ENCODE measurements at places on chromosomes 1 and 21.

DNA sequence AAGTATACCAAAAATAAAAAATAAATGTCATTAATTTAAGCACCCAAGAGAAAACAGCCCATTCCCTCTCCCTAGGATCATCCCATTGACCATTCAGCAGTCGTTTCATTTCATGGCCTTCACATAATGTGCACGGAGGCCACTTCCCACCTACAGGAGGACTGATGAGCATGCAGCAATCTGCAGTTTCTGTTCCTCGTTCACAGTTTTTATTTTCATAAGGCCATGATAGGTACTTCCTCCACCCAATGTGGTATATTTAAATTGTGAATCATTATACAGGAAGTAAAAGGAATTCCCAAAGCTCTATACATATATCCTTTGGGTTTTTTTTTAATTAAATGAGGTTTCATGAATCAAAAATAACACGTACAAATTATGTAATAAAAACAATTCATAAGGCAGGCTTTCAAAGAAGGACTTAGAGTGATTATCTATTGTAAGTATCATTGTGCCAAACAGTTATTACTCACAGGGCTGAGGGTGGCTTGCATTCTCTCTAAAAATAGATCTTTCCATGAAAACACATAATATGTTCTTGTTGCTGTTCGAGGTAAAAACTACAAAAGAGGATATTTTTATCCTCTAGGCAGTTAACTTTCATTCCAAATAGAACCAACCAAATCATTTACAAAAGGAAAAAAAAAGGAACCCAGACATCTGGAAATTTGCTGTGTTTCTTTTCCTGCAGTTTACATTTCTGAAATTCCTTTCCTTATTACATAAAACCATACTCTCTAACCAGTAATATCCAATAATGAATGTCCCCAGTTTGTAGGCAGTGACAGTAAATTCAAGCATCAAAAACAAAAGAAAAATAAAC, 27.5 kb upstream of the SLC44A3 start:
- DNase-seq: no peak

GRCh38 chr1:220750131-220750515, 2.0 kb downstream of the MTARC2 start:
- DNase-seq: no peak

- DNase-seq: no peak
These were observed 55.8 kb upstream of the RC3H1 start for GRCh38 chr1:174077749-174078490.

DNA sequence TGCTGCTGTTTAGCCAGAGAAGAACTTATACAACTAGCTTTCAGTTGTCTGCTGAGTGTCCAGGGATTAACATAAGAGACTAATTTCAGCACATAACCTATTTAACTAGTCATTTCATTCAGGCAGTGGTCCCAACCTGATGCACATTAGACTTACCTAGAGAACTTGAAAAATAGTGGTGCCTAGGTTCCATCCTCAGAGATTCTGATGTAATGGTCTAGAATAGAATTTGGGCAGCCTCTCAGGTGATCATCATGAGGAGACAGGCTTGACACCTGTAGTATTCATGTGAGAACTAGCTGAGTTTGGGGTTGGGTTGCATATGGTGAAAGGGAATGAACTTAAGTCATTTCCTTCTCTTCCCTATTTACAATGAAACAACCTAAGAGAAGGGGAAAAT, 24.8 kb downstream of the CNST start:
- DNase-seq: no peak

- DNase-seq: no peak
These were observed 43.7 kb downstream of the FMO3 start for GRCh38 chr1:171134204-171134923.

- DNase-seq: no peak
These were observed 268.1 kb downstream of the SEC16B start for GRCh38 chr1:177701654-177702353.

GRCh38 chr1:169308313-169309039, 59.1 kb downstream of the NME7 start:
- no peak for DNase-seq

- DNase-seq: no peak
These were observed 786.6 kb upstream of the RGS18 start for GRCh38 chr1:191371626-191372025.

GRCh38 chr1:157404614-157405013, 147.7 kb downstream of the FCRL5 start:
- DNase-seq: no peak

GRCh38 chr1:109498161-109498801, 4.4 kb downstream of the CYB561D1 start:
- no peak for DNase-seq

- no peak for DNase-seq
These were observed 10.0 kb downstream of the NCF2 start for GRCh38 chr1:183580281-183580682.

DNA sequence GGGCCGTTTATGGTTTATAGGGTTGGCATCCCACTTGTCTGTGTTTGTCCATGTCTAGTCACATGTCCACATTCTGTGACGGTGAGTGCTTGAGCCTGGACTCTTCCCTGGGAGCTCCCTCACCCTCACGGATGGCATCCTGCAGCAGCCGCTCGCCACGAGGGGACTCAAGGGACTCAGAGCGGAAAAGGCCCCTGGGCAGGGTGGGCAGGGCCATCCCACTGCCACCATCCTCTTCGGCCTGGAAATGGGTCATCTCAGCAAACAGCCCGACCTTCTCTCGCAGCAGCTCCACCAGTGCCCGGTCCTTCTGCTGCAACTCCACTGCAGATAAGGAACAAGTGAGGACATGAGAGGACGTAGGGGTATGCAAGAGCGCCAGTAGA, 11.1 kb downstream of the RXFP4 start:
- DNase-seq: no peak

- no peak for DNase-seq
These were observed 42.2 kb upstream of the LYST start for GRCh38 chr1:235908742-235909520.

DNA sequence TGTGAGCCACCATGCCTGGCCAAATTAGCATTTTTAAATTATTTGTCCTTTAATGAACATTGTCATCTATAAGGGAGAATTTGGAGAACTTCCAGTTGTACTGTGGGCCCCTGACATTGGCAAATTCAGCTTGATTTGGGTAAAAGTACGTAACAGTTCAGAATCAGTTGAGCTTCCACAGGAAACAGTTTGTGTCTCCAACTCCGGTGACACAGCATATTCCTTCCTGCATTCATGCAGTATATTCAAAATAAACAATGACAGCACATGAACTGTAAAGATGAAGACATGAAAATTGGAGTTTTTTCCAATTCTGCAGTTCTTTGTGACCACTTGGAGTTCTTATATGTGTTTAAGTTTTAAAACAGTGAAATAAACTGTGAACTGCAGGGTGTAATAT, 28.2 kb downstream of the RNF220 start:
- DNase-seq: no peak

GRCh38 chr21:23986214-23986613, 1621.1 kb downstream of the MRPL39 start:
- DNase-seq: no peak

DNA sequence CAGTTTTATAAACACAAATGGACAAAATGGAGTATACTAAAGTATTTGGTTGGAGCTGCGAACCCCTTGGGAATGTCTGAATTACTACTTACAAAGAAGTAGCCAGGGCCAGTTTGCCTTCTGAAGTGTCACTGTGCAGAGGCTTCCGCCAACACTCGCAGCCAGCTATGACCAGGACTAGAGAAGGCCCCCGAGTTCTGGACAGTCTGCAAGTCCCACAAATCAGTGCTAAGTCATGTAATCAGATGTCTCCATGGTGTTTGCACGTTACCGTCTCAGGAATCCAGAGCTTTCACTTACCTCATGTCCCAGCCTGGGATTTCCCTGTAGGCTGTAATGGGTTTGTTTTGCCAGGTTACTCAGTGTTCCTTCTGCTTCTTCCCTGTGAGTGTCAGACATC, 106.6 kb upstream of the SPAG17 start:
- DNase-seq: no peak

DNA sequence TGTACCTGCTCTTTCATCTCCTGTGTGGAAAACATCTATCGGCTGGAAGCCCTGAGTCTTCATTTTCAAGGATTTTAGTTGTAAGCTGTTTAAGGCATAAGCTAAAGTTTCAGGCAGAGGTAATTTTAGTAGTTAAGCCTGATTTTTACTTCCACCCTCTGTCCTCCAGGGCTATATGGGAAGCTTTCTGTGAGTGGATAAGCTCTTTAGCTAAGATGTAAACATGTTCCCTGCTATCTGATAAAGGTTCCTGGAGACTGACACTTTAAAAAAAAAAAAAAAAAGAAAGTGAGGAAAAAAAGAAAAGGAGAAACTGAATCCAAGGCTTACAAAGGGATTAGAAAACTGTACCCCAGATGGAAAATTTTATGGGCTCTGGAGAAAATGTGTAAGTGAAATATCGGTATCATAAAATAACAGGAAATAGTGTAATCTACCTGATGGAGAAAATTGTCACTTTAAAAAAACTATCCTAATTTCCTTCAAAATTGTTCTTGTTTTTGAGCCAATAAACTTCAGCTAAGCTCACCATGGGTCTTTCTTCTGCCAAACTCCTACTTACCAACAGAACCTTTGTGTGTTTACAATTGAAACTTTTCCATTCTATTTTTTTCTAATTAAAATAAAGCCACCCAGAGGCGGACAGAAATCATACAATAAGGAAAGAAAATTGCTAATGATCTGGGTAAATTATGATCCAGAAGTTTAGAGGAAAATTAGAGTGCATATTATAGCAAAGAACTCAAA, 180.5 kb downstream of the TGFB2 start:
- DNase-seq: no peak

DNA sequence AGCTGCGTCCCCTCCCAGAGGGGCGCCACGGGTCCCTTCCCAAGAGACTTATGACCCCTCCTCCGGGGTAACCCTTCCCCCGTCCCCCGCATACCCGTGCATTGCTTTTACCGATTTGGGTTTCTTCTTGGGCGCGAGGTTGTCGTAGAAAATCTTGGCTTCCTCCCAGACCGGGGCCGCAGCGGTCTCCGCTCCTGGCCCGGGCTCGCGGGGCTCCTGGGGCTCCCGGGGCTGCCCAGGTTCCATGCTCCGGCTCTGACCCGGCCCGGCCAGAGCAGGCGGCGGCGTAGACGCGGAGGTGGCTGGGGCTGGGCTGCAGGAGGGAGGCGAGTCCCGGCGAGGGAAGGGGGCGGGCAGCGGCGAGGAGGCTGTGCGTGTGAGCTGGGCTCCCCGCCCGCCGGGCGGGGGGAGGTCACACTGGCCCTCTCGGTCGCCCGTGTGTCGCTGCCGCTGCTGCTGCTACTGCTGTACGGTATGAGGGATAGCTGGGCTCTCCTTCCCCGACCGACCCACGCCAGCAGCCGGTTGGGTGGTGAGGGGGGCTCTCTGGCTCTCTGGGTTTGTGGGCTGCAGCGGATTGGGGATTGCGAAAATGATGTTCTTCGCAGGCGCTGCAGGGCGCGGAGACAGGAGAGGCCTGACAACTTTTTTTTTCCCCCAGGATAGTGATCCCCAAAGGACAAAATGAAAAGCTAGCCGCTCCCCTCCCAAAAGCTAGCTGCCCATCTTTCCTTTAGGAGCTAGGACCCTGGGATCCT, at the start of gene NT5C1A:
Gene NT5C1A, minus strand, starts transcription at position 315 of the 758 bp plus-strand sequence. Its CDS starts 69 bp downstream, at position 246.
- DNase-seq: peak; percentile 38

DNA sequence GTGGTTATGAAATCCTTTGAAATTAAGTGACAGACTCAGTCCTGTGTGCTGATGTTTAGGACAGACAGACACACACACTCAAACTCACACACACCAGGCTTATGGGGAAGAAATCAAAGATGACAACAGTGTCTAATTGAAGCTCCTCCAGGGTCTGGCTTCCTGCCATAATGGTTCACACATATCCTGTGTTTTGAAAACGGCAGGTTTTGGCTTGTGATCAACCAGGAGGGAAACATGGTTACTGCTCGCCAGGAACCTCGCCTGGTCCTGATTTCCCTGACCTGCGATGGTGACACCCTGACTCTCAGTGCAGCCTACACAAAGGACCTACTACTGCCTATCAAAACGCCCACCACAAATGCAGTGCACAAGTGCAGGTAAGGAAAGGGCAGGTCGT, 4.6 kb downstream of the MTARC1 start:
- no peak for DNase-seq

DNA sequence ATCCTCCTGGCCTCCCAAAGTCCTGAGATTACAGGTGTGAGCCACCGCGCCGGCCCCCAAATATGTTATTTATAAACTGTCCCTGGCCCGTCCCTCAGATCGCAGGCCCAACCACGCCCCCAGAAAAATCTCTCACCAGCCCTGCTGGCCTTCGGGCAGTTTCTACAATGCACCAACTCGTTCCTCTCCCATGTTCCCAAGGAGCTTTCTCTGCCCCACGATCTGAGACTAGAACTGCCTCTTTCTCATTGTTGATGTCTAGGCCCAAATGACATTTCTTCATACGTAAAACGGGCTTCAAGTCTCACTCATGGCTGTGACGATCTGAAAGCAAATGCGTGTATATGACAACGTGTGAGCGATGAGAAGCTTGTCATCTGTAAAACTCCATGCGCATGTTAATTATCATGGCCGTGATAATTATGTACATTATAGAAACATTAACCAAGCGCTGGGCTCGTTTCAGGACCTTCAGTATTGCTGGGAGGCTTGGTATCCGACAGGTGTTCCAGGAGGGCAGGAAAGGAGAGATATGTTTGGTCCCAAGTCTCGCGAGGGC, 748 bp upstream of the NIPAL3 start:
- no peak for DNase-seq

- peak; percentile 76 for DNase-seq
These were observed 759 bp downstream of the AMPD2 start for GRCh38 chr1:109620401-109620791.

GRCh38 chr1:64986903-64987871, 20.8 kb upstream of the JAK1 start:
- DNase-seq: no peak

DNA sequence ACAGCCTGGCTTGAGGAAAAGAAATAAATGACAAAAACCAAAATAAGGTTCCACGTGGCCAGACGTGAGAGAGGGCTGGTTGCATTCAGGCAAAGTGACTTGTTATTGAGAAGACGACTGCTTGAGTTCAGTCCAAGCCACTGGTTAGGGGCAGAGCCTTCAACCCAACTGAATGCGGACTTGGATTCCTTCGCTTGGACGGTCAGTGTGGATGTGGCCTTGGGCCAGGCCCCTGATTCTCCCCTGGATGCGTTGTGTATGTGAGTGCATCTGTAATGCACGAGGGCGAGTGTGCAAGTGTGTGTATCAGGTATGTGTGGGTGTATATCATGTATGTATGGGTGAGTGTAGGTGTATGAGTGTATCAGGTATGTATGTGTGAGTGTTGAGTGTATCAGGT, 1.9 kb downstream of the PLA2G2F start:
- DNase-seq: no peak

DNA sequence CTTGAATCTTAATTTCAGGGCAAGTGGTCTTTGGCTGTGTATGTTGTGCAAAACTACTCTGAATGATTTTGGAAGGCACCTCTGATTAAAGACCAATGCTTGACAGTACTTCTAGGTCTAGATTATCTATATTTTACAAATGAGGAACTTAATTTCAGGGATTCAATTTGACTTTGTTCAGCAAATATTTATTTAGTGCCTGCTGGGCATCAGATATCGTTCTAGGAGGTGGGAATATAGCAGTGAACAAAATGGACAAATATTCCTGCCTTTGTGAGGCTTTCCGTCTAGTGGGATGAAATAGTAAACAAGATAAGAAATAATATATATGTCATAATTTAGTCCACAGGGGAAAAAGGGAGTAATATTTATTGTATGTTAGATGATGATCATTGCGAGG, 4.7 kb downstream of the ZNF326 start:
- no peak for DNase-seq

- no peak for DNase-seq
These were observed 38.1 kb downstream of the POFUT2 start for GRCh38 chr21:45249626-45250025.

- DNase-seq: no peak
These were observed 26.2 kb downstream of the NEK2 start for GRCh38 chr1:211648980-211649934.

GRCh38 chr1:31799196-31799894, 16.5 kb downstream of the SPOCD1 start:
- no peak for DNase-seq

Data from C1 segment of cervical spinal cord (tissue), 14 donors.